Activated naive CD4-positive, alpha-beta T cell treated with anti-CD3 and anti-CD28 coated beads for 36 hours (primary cell): ENCODE measurements at places on chromosomes 12 and 14. TPM values are rescaled to one million over a fixed set of nuclear protein-coding genes. Genes with fewer than 3 reads are reported as not detected.

- DNase-seq, result no peak
Observed at GRCh38 chr14:33855672-33856071, 95.2 kb downstream of the EGLN3 start.

Gene SLC17A8
- not detected for total RNA-seq

DNA sequence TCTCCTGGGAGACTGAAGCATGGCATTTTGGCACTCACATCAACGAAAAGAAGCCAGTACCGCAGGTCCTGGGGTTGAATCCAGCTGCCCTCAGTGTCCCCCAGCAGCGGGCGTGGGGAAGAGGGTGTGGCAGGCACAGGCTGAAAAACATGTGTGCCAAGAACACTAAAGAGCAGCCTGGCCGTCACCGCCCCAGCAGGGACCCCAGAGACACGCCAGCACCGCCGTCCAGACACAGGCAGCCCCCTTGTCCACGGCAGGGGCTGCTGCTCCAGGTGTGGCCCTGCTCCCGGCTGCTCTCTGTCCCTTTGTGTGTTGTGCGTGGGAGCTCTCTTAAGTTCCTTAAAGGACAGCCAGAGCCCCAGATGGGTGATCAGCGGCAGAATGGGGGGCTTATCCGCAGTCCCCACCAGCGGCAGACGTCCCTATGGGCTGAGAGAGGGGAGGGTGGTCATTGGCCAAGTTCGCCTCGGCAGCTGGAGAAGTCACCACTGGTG lies 556 bp downstream of the PHETA1 start:
- DNase-seq, result no peak

Gene GALNT9
- 1.2 TPM for total RNA-seq

GRCh38 chr12:45351921-45352670 lies 136.2 kb downstream of the ANO6 start:
- DNase-seq, result no peak

Gene PTPRB
- not detected for total RNA-seq

GRCh38 chr14:79018836-79019235 lies 848.7 kb downstream of the NRXN3 start:
- DNase-seq, result no peak

- DNase-seq, result no peak
Observed at GRCh38 chr14:71021347-71022011, 114.2 kb downstream of the PCNX1 start.

DNA sequence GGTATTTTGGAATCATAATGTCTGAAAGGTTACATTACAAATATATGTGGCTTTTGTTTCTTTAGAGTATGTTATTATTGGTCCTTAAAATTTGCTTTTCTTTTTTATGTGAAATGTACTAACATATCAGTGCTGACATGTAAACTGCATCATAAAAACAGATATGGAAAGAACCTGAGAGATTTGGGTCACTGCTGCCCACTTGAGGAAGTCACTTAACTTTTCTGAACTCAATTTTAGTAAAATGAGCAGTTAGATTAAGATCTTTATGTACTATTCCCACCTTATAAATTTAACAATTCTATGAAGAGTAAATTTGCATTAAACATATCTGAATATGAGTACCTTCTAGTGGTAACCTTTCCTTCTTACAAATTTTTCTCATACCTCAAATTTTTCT lies 7.5 kb downstream of the PTGR2 start:
- DNase-seq, result no peak

- no peak for DNase-seq
Observed at GRCh38 chr12:124413401-124413800, 118.5 kb downstream of the RFLNA start.

Gene CCDC177
- not detected for total RNA-seq

- no peak for DNase-seq
Observed at GRCh38 chr14:39275395-39275794, 41.7 kb downstream of the MIA2 start.

- no peak for DNase-seq
Observed at GRCh38 chr14:105184461-105184860, 3.3 kb upstream of the NUDT14 start.

GRCh38 chr14:24434676-24435075 lies 4.9 kb downstream of the KHNYN start:
- no peak for DNase-seq

Gene SERPINA10
- not detected for total RNA-seq

Gene DIO3
- total RNA-seq, result not detected

Gene HCAR2
- total RNA-seq, result not detected

Gene GPR65
- 11.1 TPM for total RNA-seq

DNA sequence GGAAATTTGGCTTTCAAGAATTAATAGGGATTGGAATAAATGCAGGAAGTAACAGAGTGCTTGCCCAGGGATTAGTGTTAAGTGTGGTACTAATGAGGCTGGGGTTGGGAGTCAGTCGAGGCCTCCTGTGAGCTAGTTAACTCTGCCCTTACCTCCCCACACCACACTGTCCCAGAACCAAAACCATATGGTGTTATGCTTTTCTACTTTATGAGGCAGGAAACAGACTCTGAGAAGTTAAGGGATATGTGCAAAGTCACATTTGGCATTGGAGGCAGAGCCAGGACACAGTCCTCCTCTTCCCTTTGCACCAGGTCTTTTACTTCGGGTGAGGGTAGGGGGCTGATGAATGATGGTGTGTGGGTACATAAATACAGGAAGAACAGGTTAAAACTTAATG lies 41.9 kb downstream of the PELI2 start:
- no peak for DNase-seq
